ENCODE measurements at places on chromosomes 7 and 10.
A peak's percentile ranks its signal among the peaks of the same experiment; 100 is the strongest.

GRCh38 chr7:88546808-88547207 is 212.7 kb upstream of the ZNF804B start:
- DNase-seq = peak; percentile 56

DNA sequence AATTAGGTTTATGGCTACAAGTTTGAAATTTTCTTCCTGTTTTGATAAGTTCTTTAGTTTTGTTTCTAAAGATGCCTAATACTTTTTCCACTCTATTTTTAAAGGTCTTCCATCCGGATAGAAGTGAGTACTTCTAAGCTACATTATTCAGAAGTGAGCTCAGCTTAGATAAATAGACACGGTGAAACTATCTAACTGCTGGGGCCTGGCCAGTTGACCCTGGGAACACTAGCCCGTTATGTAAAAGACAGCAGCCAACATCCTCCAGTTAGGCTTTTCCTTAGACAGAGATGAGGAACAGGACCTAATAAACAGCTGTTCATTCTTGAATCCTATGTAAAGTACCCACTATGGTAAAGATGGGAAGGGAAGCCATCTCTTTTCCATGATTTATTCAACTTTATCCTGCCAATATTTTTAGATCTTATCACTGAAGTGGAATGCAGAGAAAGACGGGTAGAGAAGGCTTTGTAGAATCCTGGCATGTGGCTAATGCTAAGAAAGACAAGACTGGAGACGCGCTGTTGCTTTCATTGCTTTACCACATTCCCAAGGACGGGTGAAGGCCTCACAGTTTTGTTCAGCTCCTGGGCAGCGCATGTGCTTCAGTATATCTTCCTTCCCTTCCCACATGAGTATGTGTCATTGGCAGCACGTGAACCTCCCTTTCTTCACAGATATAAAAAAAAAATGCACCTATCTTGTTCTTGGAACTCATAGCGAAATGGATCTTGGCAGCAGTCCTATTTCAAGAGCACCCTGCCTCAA is 340.0 kb upstream of the MEOX2 start:
- DNase-seq = no peak

GRCh38 chr10:120336911-120337540 is 120.0 kb upstream of the PLPP4 start:
- peak; percentile 61 for DNase-seq

- no peak for DNase-seq
These were observed 170.5 kb upstream of the EEPD1 start for GRCh38 chr7:35982600-35982999.

DNA sequence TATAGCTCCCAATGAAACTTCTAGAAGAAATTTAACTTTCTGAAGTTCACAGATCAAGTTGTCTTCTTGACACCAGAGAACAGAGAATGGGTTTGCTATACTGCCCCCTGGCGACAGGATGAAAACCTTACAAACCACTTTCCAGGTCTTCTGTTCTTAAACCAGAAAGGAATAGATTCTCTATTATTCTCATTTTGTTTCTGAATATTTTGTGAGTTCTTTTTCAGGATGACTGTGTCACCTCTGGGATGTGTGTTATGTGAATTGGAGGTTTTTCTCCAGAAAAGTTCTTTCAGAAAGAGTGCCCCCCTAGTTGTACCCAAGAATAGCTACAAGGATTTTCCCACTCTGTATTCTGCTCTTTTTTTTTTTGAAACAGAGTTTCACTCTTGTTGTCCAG is 6.3 kb downstream of the IFT22 start:
- peak; percentile 87 for DNase-seq

DNA sequence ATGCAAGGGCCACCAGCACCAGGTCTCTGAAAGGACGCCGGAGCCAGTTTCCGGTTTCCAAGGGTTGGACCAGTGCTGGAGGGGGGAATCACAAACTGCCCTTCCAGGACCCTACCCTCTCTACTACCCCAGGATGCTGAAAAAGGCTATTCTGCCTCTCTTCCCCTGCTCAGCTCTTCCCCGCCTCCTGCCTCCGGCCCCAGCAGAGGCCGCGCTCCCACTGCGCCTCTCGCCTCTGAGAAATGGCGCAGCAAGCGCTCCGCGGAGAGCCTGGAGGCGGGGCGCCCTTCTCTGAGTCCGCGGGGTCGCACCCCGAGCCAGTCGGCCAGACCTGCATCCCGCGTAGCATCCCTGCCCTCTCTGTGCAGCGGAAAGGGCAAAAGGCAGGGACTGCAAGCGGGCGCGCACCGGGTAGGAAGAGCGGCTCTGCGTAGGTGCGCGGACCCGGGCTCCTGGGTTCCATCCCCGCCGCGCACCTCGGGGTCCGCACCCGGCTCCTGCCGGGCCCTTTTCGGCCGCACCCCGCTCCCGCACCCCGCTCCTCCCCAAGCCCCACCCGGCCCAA is 476 bp upstream of the RET start:
- DNase-seq = peak; percentile 76

- DNase-seq = no peak
These were observed 193.5 kb upstream of the HDAC9 start for GRCh38 chr7:18302097-18302496.

- DNase-seq = peak; percentile 92
These were observed 54.6 kb upstream of the OPN4 start for GRCh38 chr10:86599729-86600128.

GRCh38 chr7:1640376-1641172 is 29.5 kb upstream of the ELFN1 start:
- DNase-seq = no peak

DNA sequence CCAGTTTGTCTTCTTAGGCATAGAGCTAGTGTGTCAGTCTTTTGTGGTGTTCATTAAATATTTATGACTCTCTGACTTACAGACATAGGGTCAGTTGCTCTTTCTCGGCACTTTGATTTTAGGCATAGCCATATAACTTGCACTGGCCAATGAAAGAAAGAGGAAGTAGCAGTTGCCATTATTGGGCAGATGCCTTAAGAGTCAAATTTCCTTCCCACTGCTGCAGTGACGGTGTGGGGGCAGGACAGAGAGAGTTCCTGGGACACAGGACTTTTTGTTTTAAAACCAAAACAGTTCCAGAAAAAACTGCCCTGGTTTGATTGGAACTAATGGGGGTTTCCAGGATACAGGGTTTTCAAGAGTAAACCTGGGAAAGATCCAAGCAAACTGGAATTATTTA is 60.2 kb upstream of the PHF14 start:
- DNase-seq = peak; percentile 38

DNA sequence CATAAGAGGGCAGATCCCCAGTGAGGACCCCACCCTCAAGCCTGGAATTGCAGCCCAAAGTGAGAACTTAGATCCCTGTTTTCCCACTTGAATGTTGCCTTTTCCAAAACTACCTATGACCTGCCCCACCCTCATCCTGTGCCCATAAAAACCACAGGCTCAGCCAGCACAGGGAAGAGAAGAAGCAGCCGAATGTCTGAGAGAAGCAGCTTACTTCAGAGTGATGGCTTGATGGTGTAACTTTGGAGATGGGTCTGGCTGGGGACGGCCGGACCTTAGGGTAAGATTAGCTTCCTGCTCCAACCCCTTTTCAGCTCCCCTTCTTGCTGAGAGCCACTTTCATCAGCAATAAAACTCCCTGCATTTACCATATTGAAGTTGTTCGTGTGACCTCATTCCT is 5.7 kb downstream of the SLC25A40 start:
- no peak for DNase-seq

DNA sequence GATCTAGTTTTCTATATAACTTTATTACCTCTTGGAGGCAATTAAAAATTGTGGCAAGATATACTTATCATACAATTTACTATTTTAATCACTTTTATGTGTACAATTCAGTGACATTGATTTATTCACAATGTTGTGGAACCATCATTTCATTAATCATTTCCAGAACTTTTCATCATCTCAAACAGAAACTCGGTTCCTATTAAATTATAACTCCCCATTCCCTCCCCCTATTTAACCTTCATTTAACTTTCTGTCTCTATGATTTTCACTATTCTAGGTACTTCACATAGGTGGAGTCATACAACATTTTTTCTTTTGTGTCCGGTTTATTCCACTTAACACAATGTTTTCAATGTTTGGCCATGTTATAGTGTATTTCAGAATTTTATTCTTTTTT is 252.8 kb downstream of the REEP3 start:
- no peak for DNase-seq

DNA sequence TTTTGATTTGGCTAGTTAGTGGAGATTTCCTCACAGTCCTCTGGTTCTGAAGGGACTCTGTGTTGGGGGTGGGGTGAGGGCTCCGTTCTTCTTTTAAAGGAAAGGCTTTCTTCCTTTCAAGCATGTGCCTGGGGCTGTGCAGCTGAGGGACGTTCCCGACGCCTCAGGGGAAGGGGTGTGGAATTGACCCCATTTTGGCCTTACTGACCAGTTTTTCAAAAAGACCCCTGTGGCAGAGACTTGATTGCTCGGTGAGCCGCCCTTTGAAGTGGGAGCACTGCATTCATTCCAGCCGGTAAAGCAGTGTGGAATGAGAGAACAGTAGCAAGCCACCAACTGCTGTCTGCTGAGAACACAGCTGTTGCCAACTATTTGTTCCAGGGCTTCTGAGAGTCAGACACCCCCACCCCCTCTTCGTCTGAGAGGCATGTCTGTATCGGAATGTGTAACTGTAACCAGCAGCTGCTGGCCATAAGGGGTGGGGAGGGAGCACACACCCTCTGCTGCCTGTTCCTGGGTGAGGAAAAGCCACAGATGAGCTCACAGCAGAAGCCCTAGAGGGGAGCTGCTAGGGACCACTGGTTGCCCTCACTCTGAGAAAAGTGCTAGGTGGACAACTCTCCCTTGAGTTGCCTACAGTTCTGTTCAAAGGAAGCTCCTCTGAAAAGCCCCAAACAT is 33.2 kb downstream of the WBP1L start:
- no peak for DNase-seq

GRCh38 chr10:18340496-18341051 is 200.3 kb downstream of the CACNB2 start:
- no peak for DNase-seq

- DNase-seq = no peak
These were observed 65.9 kb downstream of the GOLGA7B start for GRCh38 chr10:97915346-97916131.

GRCh38 chr10:36817898-36818297 is 307.5 kb upstream of the ANKRD30A start:
- no peak for DNase-seq

- DNase-seq = no peak
These were observed 14.0 kb downstream of the ARL4A start for GRCh38 chr7:12701433-12701832.

- DNase-seq = no peak
These were observed 1.0 kb downstream of the NKX2-3 start for GRCh38 chr10:99533496-99534449.

DNA sequence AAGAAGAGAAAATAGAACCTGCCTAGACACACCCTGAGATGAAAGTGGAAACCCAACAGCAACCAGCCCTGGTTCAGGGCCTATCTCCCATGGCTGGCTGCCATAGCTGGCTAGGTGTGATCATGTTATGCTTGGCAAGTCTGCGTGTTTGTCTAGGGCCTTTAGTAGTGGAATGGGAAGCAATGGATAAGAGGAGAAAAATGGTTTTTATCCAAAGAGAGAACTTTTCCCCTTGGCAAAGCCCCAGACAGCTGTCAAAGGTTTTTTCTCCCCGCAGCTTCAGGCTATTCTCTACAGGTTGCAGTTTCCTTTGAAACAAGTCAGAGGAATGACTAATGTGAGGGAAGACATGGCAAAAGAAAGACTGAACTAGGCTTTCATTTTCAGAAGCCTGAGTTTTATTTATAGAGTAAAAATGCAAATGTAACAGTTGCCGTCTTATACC is 161.5 kb downstream of the SEMA3D start:
- DNase-seq = no peak

DNA sequence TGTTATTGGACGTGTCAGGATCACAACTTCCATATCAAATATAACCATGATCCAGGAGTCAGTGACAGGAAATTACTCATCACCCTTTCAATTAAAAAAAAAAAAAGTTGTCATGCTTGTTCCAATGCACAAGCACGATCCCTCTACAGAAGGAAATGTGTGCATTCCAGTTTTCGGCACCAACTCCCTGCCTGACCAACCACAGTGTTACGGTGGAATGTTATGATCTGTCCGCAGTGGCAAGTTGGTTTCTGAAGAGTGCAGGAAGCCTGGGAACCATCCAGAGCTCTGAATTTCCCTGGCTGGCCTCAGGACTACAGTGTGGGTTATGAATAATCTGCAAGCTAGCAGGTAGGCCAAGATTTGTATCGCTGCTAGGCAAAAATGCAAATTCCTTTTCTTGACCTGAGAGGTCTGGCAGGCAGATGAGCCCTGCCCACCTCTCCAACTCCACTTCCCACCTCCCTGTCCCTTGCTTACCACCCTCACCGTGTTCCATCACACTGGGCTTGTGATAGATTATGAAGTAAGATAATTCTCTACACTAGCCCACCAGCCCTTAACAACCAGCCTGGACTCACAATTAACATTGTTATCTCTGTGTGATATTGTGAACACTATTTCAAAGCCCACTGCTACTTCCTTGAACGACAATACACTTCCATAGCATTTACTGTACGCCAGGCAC is 20.4 kb downstream of the FRMPD2 start:
- DNase-seq = no peak

- peak; percentile 84 for DNase-seq
These were observed at the start of gene TSPAN14 for GRCh38 chr10:80453842-80454512. Gene TSPAN14 (plus strand): TSS chr10:80454310. CDS start chr10:80489234, 34,924 bp downstream.

DNA sequence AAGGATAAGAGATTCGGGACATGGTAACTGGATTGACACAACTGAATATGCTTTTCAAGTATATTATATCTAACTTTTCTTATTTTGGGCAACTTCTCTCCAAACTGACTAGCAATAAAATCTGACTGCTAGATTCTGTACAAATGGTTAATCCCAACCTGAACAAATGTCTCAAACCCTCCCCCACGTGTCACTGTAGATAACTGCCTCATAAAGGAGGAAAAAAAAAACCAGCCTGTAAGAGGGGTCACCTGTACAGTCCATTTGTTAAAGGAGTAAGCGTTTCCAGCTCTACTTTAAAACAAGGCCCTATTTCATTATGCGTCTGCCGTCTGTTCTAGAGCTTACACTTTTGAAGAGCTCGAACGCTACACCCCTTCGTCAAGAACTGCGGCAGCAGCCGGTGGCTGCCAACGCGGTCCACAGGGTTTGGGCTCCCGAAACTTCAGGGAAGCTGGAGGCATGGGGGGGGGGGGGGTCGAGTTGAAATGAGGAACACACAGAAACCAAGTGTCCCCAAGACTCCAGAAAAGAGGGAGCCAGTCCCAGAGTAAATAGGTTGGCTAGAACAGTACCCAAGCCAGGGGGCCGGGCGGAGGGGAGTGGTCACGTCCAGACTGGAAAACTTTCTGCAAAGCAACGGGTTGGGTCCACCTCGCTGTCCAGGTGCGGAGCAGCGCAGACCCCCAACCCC is 492 bp downstream of the COG5 start:
- DNase-seq = peak; percentile 71

GRCh38 chr7:124700655-124701054 is 64.9 kb downstream of the GPR37 start:
- DNase-seq = no peak

- no peak for DNase-seq
These were observed 102.2 kb upstream of the GPR26 start for GRCh38 chr10:123563994-123564393.

GRCh38 chr7:94675356-94675755 is 19.4 kb upstream of the SGCE start:
- no peak for DNase-seq

Measured in NB4 (cell line).